Vagina (tissue), 2 donors: ENCODE measurements at places on chromosomes 4 and X. TPM values are rescaled to one million over a fixed set of nuclear protein-coding genes. Genes with fewer than 3 reads are reported as not detected.
A peak's percentile ranks its signal among the peaks of the same experiment; 100 is the strongest.

DNA sequence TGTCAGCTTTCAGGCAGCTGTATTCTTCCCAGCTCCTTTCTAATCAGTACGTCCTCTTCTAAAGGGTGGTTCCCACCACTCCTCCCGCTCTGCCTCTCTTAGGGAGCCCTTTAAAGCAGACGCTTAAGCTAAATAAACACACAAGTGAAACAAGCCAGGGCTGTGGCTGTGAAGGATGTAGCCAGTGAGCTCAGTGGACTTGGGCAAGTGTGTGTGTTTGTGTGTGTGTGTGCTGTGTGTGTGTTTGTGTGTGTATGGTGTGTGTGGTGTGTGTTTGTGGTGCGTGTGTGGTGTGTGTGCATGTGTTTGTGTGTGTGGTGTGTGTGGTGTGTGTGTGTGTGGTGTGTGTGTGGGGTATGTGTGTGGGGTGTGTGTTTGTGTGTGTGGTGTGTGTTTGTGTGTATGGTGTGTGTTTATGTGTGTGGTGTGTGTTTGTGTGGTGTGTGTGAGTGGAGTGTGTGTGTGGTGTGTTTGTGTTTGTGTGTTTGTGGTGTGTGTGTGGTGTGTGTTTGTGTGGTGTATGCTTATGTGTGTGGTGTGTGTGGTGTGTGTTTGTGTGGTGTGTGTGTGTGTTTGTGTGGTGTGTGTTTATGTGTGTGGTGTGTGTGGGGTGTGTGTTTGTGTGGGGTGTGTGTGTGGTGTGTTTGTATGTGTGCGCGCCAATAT, 283.3 kb downstream of the PTTG2 start:
- DNase-seq: no peak
- H3K4me3 ChIP-seq: no peak overlapping the region
- H3K4me1 ChIP-seq: no peaks in the 10 kb centered on the region
- no peaks in the 10 kb centered on the region for H3K36me3 ChIP-seq

DNA sequence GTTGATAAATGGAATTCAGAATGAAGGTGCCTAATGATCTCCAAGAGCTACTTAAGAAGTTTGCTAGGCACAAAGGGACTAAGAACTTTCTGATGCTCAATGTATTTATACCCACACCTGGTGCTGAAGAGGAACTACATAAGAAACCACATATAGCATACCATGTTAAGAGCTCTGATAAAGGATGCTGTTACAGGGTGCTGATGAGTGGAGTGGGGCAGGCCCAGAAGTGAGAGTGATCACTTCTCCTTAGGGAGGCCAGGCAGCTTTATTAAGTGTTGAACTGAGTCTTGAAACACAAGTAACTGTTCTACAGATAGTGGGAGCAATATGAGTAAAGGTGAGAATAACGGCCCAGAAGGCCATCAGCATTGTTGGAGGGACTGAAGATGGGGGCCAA, 68.3 kb upstream of the CHRDL1 start:
- no peak for DNase-seq
- H3K36me3 ChIP-seq: no peaks in the 10 kb centered on the region
- no peak overlapping the region for H3K4me3 ChIP-seq
- no peaks in the 10 kb centered on the region for H3K27me3 ChIP-seq
- H3K27ac ChIP-seq: no peak overlapping the region
- no peaks in the 10 kb centered on the region for H3K4me1 ChIP-seq

GRCh38 chrX:378443-378842, 8.3 kb downstream of the PPP2R3B start:
- peaks cover 14% of the 10 kb centered on the region for H3K4me1 ChIP-seq
- H3K27ac ChIP-seq: no peak overlapping the region
- no peak overlapping the region for H3K4me3 ChIP-seq
- no peaks in the 10 kb centered on the region for H3K27me3 ChIP-seq
- no peak for DNase-seq

DNA sequence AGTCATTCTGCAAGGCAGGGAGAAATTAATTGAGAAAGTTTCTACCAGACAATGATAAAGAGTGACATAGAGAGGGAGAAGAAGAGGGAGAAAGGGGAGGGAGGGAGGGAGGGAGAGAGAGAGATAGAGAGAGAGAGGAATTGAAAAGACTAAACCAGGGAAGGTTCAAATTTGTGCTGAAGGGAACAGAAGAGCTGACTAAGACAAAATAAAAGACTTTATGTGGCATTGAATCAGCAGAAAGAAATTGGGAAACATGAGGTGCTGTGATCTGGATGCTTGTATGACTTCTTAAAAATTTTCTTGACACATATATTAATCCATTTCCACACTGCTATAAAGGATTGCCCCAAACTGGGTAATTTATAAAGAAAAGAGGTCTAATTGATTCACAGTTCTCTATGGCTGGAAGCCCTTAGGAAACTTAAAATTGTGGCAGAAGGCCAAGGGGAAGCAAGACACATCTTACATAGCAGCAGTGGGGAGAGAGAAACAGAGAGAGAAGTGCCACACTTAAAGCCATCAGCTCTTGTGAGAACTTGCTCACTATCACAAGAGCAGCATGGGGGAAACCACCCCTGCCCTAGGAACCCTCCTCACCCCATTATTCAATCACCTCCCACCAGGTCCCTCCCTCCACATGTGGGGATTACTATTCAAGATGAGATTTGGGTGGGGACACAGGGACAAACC, 13.5 kb upstream of the CXCL6 start:
- no peak overlapping the region for H3K27ac ChIP-seq
- no peak for DNase-seq
- H3K4me1 ChIP-seq: no peaks in the 10 kb centered on the region
- no peak overlapping the region for H3K4me3 ChIP-seq
- no peaks in the 10 kb centered on the region for H3K27me3 ChIP-seq

DNA sequence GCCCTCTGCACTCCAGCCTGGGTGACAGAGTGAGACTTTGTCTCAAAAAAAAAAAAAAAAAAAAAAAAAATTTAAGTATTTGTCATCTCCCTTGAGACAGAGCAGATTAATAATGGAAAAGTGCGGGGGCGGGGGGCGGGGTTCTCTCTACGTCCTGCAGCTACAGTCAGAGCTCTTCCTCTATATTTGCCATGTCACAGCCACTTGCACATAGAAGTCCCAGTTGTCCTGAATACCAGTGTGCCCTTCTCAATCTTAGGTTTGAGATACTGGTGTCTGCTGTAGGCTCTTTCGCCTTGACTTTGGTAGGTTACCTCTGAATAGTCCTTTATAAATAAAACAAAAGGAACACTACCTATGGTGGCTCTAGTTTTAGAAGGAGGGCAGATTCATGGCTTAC, 237.8 kb upstream of the PGRMC2 start:
- no peaks in the 10 kb centered on the region for H3K36me3 ChIP-seq
- peaks cover 23% of the 10 kb centered on the region for H3K4me1 ChIP-seq
- H3K4me3 ChIP-seq: no peak overlapping the region

GRCh38 chr4:184885602-184886001, 59.8 kb upstream of the ACSL1 start:
- no peak overlapping the region for H3K4me3 ChIP-seq
- no peaks in the 10 kb centered on the region for H3K4me1 ChIP-seq
- H3K27me3 ChIP-seq: no peaks in the 10 kb centered on the region
- DNase-seq: no peak
- no peak overlapping the region for H3K27ac ChIP-seq
- no peaks in the 10 kb centered on the region for H3K36me3 ChIP-seq

- H3K27ac ChIP-seq: no peak overlapping the region
- H3K4me3 ChIP-seq: no peak overlapping the region
- DNase-seq: no peak
- peaks cover 18% of the 10 kb centered on the region for H3K4me1 ChIP-seq
- no peaks in the 10 kb centered on the region for H3K36me3 ChIP-seq
Observed at GRCh38 chr4:182491719-182492118, 248.5 kb downstream of the TENM3 start.

- H3K27ac ChIP-seq: no peak overlapping the region
- DNase-seq: no peak
- peak overlapping the region; percentile 35 for H3K4me3 ChIP-seq
- H3K36me3 ChIP-seq: no peaks in the 10 kb centered on the region
- H3K27me3 ChIP-seq: no peaks in the 10 kb centered on the region
Observed at GRCh38 chrX:6225911-6226595, 2.6 kb downstream of the NLGN4X start.

DNA sequence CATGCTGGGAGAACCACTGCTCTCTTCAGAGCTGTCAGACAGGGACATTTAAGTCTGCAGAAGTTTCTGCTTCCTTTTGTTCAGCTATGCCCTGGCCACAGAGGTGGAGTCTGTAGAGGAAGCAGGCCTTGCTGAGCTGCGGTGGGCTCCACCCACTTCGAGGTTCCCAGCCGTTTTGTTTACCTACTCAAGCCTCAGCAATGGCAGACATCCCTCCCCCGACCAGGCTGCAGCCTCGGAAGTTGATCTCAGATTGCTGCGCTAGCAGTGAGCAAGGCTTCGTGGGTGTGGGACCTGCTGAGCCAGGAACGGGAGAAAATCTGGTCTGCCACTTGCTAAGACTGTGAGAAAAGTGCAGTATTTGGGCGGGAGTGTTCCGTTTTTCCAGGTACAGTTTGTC, 118.9 kb downstream of the SLC10A6 start:
- H3K27me3 ChIP-seq: no peaks in the 10 kb centered on the region
- H3K4me1 ChIP-seq: no peaks in the 10 kb centered on the region
- DNase-seq: no peak
- no peak overlapping the region for H3K27ac ChIP-seq

FHDC1 gene
- 6.4 TPM for total RNA-seq

UBE2K gene
- total RNA-seq: 21.4 TPM

PORCN gene
- total RNA-seq: 15.7 TPM

SOWAHD gene
- total RNA-seq: not detected
